ENCODE measurements at places on chromosomes 16 and 17.

DNA sequence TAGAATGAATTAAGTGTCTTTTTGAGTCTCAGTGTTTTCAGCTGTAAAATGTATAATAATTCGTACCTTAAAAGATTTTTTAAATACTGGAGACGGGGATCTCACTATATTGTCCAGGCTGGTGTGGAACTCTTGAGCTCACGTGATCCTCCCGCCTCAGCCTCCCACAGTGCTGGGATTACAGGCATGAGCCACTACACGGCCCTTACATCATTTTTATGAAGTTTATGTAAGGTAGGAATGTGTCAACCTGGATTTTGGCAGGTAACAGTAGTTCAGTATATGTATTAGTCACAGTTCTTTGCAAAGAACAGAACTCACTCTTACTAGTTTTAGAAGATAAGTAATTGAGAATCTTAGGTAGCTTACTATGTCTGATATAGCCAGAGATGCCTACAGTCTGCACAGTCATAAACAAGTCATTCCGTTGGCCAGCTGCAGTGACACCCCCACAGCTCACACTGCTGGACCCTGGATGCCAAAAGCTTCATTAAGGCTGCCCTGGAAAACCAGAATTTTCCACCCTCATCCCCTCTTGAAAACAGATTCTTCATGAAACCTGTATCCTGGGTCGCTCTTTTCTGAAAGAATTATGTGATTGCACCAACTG lies 583 bp upstream of the COX6A2 start:
- DNase-seq = no peak

- no peak for DNase-seq
Observed at GRCh38 chr16:84036982-84037425, 5.6 kb downstream of the SLC38A8 start.

DNA sequence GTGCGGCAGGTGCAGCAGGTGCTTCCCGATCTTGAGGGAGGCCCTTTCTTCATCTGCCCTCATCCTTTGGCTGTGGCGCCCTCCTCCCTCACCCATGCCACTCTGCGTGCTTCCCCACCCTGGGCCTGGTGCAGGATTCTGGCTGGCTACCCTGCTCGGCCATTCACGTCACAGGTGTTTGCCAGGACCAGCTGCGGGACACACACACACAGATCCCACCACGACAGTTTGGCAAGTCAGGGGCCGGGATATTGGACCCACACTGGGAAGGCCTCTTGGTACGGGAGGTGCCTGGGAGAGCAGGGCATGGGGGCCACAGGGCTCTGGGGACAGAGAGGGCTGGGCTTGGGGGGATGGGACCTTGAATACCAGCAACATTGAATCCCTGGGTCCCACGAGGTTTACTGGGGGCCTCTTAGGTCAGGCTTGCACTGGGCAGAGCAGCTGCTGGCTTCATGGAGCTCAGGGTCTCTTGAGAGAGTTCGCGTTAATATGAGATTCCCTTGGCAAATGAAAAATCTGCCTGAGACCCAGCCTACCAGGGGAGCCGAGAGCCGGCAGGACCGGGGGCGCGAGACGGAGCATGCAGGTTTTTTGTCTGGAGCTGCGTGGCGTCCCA lies 15.1 kb downstream of the ADCY7 start:
- no peak for DNase-seq

GRCh38 chr16:1715220-1715619 lies 9.2 kb downstream of the MAPK8IP3 start:
- DNase-seq = no peak

DNA sequence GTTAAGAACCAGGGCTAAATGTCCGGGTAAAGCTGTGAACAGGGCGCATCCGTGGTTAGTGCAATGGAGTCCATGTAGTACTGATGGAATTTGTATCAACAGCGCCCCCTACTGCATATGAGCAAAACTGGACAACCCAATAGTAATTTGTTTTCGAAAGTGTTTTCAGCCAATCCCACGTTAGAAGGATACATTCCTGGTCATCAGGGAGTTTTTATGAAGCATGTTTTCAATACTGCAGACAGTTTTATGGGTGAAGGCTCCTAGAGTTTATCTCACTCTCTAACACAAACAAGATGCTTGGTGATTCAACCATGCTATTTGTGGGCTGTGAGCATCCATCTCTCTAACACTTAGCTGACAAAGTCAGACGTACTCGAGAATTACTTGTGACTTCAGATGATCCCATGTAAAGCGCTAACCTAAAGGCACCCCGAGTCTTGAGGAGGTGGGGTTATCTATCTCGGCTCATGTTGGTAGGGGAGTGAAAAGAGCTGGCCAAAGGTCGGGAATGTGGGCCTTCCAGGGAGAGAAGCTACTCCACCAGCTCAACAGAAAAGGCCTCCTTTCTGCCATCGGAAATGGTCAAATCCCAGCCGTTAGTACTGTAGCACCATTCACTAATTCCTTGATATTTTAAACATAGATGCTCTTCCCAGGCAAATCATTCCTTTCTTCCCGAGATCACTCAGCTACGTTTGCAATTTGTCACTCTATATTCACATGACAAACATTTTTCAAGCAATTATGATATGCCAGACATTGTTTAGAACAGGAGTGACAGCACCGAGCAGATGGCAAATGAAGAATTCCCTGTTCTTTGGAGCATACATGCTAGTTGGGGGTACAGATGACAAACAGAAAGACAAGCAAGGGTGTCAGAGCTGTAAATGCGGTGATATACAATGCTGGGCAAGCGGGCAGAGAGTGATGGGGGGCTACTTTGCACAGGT lies 46.9 kb upstream of the HNF1B start:
- DNase-seq = peak; percentile 24
